Ascending aorta (tissue), 2 donors: ENCODE measurements at places on chromosomes 6 and 20. TPM values are rescaled to one million over a fixed set of nuclear protein-coding genes. Genes with fewer than 3 reads are reported as not detected.

- DNase-seq: no peak
Observed at GRCh38 chr20:55094353-55094861, 619.0 kb downstream of the DOK5 start.

- no peak for DNase-seq
Observed at GRCh38 chr6:28333599-28334018, 2.3 kb downstream of the ZSCAN31 start.

GRCh38 chr6:167046861-167047495 lies 47.8 kb downstream of the CEP43 start:
- no peak for DNase-seq

- no peak for DNase-seq
Observed at GRCh38 chr20:49037962-49038387, 8.1 kb upstream of the CSE1L start.

GRCh38 chr6:3801960-3802359 lies 47.2 kb upstream of the FAM50B start:
- DNase-seq: no peak

- DNase-seq: no peak
Observed at GRCh38 chr20:16606468-16607070, 33.3 kb upstream of the KIF16B start.

Gene ECT2L
- total RNA-seq: not detected

Gene HLA-G
- total RNA-seq: not detected

DNA sequence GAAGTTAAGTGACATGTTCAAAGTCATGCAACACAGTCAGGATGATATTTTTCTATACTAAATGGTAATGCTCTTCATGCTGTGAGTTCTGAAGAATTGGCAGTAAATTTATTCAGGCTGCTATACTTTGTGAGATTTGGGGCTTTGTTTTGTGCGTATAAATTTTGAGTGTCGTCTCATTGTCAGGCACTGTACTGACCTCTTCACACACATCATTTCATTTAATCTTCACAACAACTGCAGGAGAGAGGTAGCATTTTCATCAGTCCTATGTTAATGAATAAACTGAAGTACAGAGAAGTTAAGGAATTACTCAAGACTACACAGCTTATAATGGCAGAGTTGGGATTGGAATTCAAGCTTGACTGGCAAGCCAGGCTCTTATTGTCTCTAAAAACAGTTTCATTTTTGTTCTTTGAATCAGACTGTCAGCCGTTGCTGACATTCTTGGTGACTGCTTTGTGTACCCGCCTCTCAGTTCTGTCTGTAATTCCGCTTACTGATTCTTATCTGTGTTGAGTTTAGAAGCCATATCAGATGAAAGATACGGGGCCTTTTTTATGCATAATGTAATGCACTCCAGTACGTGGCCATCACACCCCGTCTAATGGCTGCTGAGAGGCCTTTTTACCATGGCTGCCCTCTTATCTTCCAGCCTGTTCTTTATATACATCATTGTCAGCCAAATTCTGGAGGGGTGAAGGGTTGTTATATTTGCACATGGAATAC lies 274.9 kb downstream of the UTRN start:
- DNase-seq: no peak

GRCh38 chr6:57074383-57074782 lies 15.6 kb upstream of the ZNF451 start:
- DNase-seq: no peak

DNA sequence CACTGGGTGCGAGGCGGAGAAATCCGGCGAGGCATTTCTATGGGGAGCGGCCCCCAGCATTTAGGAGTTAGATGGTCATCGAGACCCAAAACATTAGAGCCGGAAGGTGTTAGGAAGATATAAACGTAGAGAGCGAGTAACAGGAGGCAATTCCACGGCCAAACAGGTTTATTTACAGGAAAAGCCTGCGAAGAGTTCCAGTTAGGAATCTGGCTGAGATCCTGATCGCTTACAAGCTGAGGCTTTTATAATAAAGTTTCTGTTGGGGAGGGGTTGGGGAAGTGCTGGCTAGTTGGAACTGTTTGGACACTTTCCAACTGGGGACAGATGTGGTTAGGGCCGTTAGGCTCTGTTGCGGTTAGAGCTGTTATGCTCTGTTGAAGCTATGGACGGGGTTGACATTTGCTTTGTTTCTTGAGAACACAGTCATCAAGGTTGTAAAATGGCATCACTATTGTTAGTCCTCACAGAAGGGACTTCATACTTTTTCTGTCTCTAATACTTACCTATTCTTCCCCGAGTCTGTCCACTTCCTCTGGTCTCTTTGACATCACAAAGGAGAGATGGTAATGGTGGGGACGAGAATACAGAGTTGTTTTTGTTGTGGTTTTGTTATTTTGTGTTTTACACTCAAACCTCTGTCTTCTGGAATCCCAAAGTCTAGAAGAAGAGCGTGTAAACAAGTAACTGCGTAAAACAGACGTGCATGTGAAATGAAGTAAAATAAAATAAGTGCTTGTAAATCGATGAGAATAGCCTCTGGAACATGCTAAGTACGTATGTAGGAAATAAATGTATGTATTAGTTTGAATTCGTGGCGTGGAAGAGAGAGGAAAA lies 554 bp upstream of the ZSCAN31 start:
- DNase-seq: no peak

DNA sequence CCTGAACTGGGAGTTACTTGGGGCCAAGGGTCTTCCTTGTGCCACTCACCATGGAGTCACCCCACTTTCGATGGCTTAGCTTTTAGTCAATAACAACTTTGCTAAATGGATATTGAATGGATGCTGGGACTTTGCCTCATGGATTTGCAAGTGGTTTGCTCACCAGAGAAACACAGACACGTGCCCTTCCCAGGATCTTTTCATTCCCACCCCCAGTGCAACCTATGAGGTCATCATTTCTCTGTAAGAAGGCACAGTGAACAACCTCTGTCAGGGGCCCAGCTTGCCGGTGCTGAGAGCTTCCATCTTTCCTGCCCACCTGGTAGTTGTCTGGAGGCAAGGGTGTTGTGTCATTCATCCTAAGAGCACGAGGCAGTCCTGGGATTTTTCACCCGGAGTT lies 256.8 kb upstream of the PMEPA1 start:
- DNase-seq: no peak

Gene TPX2
- not detected for total RNA-seq

GRCh38 chr20:50516180-50516934 lies 6.2 kb downstream of the PTPN1 start:
- DNase-seq: no peak

- DNase-seq: no peak
Observed at GRCh38 chr6:128882560-128882959, 378 bp upstream of the LAMA2 start.

Gene SERPINB6
- total RNA-seq: 222 TPM

Gene PTK6
- not detected for total RNA-seq

Gene GINM1
- total RNA-seq: 36.4 TPM

Gene CALHM5
- 3.4 TPM for total RNA-seq

Gene CRISP3
- total RNA-seq: not detected

Gene PSORS1C2
- total RNA-seq: 5.2 TPM

GRCh38 chr6:144568241-144568640 lies 283.1 kb downstream of the UTRN start:
- no peak for DNase-seq

GRCh38 chr6:45946887-45947286 lies 68.8 kb downstream of the CLIC5 start:
- DNase-seq: no peak

DNA sequence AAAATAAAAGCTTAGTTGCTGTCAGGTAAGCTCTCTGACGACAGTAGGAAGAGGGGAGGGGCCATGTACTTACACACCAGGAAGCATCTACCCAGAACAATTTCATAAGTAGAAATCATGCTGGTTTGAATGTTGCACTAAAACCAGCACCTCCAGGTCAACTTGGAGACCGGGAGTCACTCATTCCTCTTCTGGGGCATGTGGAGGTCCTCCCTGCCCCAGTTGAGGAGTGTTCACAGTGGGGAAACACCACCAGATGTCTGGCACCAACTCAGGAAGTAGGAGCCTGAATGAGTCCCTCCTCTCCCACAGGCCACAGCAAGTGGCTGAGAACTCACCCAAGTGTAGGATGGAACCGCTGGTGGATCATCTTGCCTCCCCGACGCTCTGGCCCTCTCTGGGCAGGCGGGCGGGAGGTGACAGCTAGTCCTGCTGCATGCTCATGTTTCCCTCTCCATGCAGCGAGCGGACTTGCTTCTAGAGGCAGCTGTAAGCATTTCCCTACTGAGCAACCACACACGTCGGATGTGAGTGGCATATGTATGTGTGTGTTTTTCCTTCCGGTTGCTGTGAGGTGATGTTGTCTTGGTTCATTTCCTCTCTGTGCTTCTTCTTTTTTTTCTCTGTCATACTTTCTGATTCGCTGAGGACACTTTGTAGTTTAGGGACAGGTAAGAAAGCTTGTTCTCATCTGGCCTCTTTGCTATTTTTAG lies 149.5 kb upstream of the NEDD9 start:
- no peak for DNase-seq

- DNase-seq: no peak
Observed at GRCh38 chr6:108591040-108591816, 30.5 kb downstream of the FOXO3 start.

Gene AIF1
- total RNA-seq: 1.7 TPM

Gene ARFGEF3
- total RNA-seq: 1.8 TPM
